Lower lobe of right lung (tissue), 2 donors: ENCODE measurements at places on chromosomes 5 and 9.

- DNase-seq, result no peak
These were observed 74.4 kb upstream of the SHISAL2B start for GRCh38 chr5:64615895-64616294.

- no peak for DNase-seq
These were observed 33.4 kb upstream of the ADAMTS2 start for GRCh38 chr5:179378441-179379271.

DNA sequence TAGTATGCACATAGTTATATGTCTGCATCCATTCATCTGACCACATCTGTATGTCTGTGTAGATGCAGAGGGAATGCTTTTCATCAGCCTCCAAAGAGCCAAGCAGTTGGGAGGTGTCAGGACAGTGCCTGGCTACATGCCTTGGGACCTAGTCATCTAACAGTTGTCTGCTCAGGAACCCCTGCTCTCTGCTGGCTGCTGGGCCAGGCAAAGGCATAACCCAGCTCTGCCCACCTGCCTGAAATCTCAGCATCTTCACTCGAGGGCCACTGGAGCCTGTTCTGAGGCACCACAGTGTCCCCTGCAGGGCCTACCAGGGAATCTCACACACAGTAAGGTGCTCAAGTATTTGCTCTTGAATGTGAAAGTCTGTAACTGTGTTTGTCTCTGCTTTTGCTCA, 3.7 kb downstream of the C9orf50 start:
- DNase-seq, result no peak

- no peak for DNase-seq
These were observed 4.6 kb downstream of the TRUB2 start for GRCh38 chr9:128317629-128318028.

DNA sequence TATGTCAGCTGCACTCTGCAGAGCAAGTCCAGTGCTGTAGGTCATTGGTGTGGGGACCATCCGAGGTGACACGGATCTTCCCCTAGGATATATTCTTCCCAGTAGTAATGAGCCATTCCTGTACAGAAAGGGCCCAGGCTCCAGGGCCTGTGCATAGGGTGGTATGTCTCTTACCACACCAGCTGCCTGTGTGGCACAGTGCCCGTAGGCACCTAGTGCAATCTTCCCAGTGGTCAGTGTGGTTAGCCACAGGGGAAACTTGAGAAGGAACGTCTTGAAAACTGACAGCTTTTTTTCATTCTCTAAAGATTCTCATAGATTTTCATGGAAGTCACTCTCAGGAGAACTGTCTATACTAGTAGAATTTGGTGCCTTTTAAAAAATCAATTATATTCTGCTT, 39.8 kb downstream of the CYSTM1 start:
- DNase-seq, result peak; percentile 68

DNA sequence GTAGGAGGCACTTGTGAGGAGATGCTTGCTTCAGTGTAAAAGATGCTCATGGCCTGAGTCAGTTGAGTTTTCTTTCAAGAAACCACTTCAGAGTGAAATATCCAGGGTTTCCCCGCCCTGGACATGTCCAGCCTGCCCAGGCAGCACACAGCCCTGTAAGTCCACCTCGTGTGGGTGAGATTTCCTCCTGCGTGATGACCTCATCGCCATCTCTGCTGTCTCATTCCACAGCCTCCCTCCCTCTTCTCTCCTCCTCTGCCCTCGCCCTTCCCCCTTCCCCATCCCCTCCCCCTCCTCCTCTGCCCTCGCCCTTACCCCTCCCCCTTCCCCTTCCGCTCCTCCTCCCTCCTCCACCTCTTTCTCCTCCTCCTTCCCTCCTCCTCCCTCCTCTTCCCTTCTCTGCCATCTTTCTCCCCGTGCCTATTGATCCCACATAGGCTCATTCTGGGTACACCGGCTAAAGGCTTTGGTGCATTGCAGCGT, 34.0 kb upstream of the NCS1 start:
- DNase-seq, result no peak

GRCh38 chr5:32559921-32560320, 25.4 kb upstream of the SUB1 start:
- DNase-seq, result no peak

GRCh38 chr5:53667621-53668020, 107.2 kb downstream of the NDUFS4 start:
- DNase-seq, result no peak

GRCh38 chr5:118891252-118891651, 97.1 kb downstream of the DTWD2 start:
- no peak for DNase-seq

DNA sequence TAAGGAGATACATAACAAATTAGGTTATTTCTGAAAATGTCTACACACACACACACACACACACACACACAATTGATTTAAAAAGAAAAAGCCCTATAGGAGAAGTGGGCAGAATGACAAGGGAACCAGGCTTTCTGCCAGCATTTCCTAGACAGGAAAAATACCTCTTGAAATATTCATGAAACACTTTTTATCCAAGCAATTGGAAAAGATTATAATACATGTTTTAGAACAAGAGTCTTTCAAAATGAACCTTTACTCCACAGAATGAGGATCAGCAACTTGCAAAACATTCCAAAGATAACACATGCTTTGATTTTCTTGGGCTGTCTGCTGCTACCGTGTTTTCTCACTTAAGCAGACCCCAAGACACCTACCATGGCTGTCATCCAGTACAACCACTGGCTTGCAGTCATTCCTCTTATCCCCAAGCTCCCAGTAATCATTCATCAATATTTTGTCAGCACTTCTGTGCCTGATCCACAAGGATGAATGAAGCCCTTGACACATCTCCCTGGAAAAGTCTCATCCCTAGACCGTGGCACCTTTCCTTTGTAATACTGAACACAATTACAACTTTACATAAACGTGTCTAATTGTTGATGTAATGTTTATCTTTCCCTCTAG, 717.1 kb upstream of the ZNF608 start:
- no peak for DNase-seq

DNA sequence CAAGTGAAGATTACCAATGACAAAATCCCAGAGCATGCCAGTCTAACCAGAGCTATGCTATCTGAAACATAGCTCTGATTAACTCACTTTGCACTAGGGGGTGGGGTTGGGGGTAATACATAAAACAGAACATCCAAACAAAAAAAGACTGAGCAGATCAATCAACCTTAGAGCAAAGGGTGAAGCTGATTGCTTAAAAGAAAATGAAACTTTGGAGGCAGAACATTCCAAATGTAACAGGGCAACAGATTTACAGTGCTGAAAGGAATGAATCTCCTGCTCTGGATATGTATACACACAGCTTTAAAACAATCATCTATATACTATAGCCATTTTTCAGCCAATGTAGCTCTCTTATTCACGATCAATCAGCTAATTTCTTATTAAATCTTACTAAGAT, 4.9 kb downstream of the IL6ST start:
- DNase-seq, result no peak

DNA sequence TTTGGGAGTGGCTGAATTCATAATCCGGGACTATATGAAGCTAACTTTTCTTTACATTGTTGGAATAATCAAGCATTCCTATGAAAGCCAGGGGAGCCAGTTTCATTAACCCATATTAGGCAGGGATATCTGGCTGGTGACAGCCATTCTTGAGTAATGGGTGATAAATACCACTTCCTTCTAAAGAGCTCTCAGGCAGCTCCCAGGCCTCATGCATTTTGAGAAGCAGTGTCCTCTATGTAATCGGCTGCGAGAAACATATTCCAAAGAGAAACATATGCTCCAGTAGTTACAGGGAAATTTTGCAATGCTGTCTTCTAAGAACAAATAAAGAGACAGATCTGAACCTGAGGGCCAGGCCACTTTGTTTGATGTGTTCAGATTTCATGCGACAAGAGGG, 83.1 kb downstream of the MSX2 start:
- DNase-seq, result no peak

- DNase-seq, result no peak
These were observed 177.7 kb upstream of the NR3C1 start for GRCh38 chr5:143581147-143581546.

GRCh38 chr5:39213447-39214207, 5.7 kb downstream of the FYB1 start:
- DNase-seq, result no peak

DNA sequence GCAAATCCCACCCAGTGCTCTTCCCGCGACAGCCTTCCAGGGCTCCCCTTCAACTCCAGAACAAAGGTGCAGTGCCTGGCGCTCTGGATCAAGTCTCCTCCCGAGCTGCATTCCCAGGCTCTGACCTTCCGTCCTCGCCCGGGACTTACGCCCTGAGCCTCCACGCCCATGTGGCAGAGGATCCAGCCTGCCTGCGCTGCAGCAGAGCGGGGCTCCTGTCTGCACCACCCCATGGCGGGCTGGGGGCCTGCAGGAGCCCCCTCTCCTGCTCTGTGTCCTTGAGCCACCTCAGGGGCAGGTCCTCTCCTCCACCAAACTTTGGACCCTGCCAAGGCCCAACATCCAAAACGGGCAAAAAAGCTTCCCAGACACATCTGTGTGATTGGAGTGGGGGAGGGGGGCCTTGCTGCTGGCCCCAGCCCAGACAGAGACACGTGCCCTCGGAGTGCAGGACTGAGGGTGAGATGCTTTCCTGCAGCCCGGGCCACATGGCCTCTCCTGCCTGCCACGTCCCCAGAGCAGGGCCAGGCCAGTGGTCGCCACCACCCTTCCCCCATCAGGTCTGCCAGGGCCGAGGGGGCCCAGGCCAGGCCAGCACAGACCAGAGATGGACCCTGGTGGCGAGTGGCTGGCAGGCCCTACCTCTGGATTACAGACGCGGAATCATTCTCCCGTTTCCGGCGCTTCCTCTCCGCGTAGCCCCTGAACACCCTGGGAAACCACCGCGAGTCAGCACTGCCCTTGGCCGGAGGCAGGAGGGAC, 4.4 kb downstream of the NSMF start:
- DNase-seq, result peak; percentile 63

DNA sequence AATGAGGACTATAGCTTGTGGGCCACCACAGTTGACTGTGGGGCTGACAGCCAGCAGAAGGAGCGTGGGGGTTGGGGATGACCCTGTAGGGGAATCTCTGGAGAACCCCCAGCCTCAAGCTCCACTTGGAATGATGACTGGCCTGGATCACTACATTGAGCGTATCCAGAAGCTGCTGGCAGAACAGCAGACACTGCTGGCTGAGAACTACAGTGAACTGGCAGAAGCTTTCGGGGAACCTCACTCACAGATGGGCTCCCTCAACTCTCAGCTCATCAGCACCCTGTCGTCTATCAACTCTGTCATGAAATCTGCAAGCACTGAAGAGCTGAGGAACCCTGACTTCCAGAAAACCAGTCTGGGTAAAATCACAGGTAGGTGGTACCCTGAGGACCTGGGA, 128.4 kb upstream of the DMRT1 start:
- DNase-seq, result no peak

DNA sequence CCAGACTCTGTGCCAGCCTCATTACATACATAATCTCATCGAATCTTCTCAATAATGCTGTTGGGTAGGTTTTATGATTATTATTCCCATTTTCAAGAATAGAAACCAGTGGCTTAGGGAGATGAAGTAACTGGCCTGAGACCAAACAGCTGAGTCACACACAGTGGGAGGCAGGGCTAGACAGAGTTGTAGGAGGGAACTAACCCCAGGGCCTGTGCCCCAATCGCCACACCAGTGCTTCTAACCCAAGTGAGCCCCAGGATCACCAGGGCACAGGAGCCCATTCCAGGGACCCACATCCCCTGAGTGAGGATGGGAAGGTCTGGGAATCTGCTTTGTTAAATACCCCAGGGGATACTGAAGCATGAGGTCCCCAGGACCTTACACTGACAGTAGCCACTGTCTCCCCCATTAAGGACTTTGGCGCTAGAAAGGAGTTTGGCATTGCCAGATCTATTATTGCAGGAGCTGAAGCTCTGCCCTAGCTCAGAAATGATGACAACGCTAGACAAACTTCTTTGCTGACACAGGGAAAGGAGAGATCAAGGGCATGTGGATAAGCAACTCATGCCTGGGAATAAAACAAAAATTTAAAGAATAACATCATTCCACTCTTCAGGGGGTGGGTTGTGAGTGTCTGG, 63.8 kb upstream of the PPARGC1B start:
- DNase-seq, result peak; percentile 62

DNA sequence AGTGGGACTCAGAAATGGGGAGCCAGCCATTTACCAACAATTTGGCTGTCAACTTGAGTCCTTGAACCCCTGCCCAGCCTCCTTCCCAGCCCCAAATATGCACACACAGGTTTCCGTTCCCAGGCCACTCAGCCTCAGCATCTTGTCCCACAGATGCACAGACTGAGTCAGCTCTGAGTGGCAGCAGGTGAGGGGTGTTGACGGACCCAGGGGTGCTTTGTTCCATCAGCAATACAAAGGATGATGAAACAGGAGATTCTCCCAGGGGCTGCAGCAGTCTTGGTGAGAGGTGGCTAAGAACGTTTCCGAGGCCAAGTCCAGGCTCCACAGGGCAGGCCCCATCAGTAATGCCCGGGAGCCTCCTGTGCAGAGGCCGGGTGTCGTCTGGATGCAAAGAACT, 4.9 kb upstream of the OLFM1 start:
- peak; percentile 9 for DNase-seq

- DNase-seq, result no peak
These were observed 431.9 kb downstream of the DMAC1 start for GRCh38 chr9:7367726-7368125.
